Motor neuron (in vitro differentiated cells): ENCODE measurements at places on chromosomes 7 and 10. TPM values are rescaled to one million over a fixed set of nuclear protein-coding genes. Genes with fewer than 3 reads are reported as not detected.

EBLN1 gene
- total RNA-seq = not detected in 2 replicates

HOXA6 gene
- total RNA-seq = 52.5 and 59.8 TPM in 2 replicates

HOXA11 gene
- total RNA-seq = 0.10 TPM in 1 of 2 replicates, not detected in the other

ECHS1 gene
- total RNA-seq = 58.5 and 62.4 TPM in 2 replicates

NUTM2B gene
- total RNA-seq = 3.0 and 4.8 TPM in 2 replicates

PTPRN2 gene
- 19.7 and 21.6 TPM in 2 replicates for total RNA-seq

IGFBP1 gene
- total RNA-seq = not detected in 2 replicates

TUBAL3 gene
- total RNA-seq = 0.38 and 0.53 TPM in 2 replicates

EPDR1 gene
- 36.1 and 43.4 TPM in 2 replicates for total RNA-seq

ATG9B gene
- total RNA-seq = 1.5 and 2.1 TPM in 2 replicates

GRID1 gene
- 6.8 and 8.5 TPM in 2 replicates for total RNA-seq

ZNF365 gene
- total RNA-seq = 2.2 and 2.4 TPM in 2 replicates

PAPOLB gene
- total RNA-seq = 0.29 and 0.47 TPM in 2 replicates

DOCK4 gene
- total RNA-seq = 26.4 and 27.3 TPM in 2 replicates

ZMYND11 gene
- 82.0 and 83.8 TPM in 2 replicates for total RNA-seq

BUB3 gene
- total RNA-seq = 130 and 137 TPM in 2 replicates

EPC1 gene
- total RNA-seq = 16.8 and 19.9 TPM in 2 replicates

GPR26 gene
- 0.15 and 0.21 TPM in 2 replicates for total RNA-seq

GIMAP5 gene
- total RNA-seq = 0.25 TPM in 1 of 2 replicates, not detected in the other

BTBD16 gene
- not detected in 2 replicates for total RNA-seq

CLDN4 gene
- total RNA-seq = 1.4 and 1.7 TPM in 2 replicates

JAKMIP3 gene
- 1.6 and 1.7 TPM in 2 replicates for total RNA-seq

GPNMB gene
- 2.0 and 2.1 TPM in 2 replicates for total RNA-seq

NUTM2E gene
- total RNA-seq = 0.22 and 0.25 TPM in 2 replicates

UNC5B gene
- 17.5 and 18.1 TPM in 2 replicates for total RNA-seq

EBF3 gene
- 5.6 and 7.1 TPM in 2 replicates for total RNA-seq

CPA5 gene
- 0.11 and 2.1 TPM in 2 replicates for total RNA-seq

CYP3A4 gene
- total RNA-seq = 0.15 TPM in 1 of 2 replicates, not detected in the other

DGKI gene
- 13.3 and 16.3 TPM in 2 replicates for total RNA-seq

CCSER2 gene
- 25.1 and 26.6 TPM in 2 replicates for total RNA-seq

GALNT11 gene
- 33.3 and 37.1 TPM in 2 replicates for total RNA-seq

ZNF239 gene
- total RNA-seq = 3.2 and 3.3 TPM in 2 replicates

OR2A14 gene
- total RNA-seq = 0.08 TPM in 1 of 2 replicates, not detected in the other

C7orf25 gene
- total RNA-seq = 4.4 and 5.5 TPM in 2 replicates

RADIL gene
- 0.45 and 1.4 TPM in 2 replicates for total RNA-seq

NPY4R2 gene
- 0.11 TPM in 1 of 2 replicates, not detected in the other for total RNA-seq

OPN1SW gene
- total RNA-seq = 0.49 TPM in 1 of 2 replicates, not detected in the other

OIT3 gene
- 0.15 and 0.24 TPM in 2 replicates for total RNA-seq

OPALIN gene
- total RNA-seq = 0.10 TPM in 1 of 2 replicates, not detected in the other

C10orf53 gene
- total RNA-seq = 0.21 and 0.50 TPM in 2 replicates

ITIH2 gene
- not detected in 2 replicates for total RNA-seq

MALRD1 gene
- 0.23 and 0.35 TPM in 2 replicates for total RNA-seq

PRLHR gene
- total RNA-seq = 0.09 and 0.21 TPM in 2 replicates

COL26A1 gene
- 0.45 and 0.87 TPM in 2 replicates for total RNA-seq

CTAGE4 gene
- 0.53 TPM in 1 of 2 replicates, not detected in the other for total RNA-seq

ZC3HAV1 gene
- 42.8 and 46.8 TPM in 2 replicates for total RNA-seq

BCAP29 gene
- total RNA-seq = 19.6 and 24.7 TPM in 2 replicates

DEPP1 gene
- 6.8 TPM in 2 replicates for total RNA-seq

FAM180A gene
- not detected in 2 replicates for total RNA-seq
